ENCODE measurements at places on chromosomes 13 and 19.
A peak's percentile ranks its signal among the peaks of the same experiment; 100 is the strongest.

- DNase-seq, result no peak
Measured at GRCh38 chr13:77338961-77339401, 12.1 kb upstream of the MYCBP2 start.

DNA sequence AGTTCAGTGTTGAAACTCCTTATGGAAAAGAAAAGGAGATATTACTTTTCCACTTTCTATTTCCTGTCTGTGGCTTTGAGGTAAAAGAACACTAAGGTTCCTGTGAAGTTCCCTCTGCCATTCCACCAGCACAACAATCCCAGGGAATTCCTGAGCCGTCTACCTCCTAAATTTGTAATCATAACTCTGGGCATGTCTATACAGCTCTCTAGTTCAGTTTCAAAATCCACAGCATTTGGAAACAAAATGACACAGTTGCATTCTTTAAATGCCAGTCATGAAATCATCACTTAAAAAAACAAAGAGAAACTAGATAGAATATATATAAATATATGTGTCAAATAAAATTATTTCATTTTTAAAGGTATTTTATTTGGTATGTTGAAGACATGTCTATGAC is 9.0 kb upstream of the THSD1 start:
- DNase-seq, result no peak

GRCh38 chr19:32105527-32106310 is 239.7 kb upstream of the ZNF507 start:
- no peak for DNase-seq

- no peak for DNase-seq
Measured at GRCh38 chr13:27960362-27961226, 8.5 kb downstream of the CDX2 start.

GRCh38 chr19:18349524-18350128 is 9.2 kb downstream of the PGPEP1 start:
- peak; percentile 20 for DNase-seq

DNA sequence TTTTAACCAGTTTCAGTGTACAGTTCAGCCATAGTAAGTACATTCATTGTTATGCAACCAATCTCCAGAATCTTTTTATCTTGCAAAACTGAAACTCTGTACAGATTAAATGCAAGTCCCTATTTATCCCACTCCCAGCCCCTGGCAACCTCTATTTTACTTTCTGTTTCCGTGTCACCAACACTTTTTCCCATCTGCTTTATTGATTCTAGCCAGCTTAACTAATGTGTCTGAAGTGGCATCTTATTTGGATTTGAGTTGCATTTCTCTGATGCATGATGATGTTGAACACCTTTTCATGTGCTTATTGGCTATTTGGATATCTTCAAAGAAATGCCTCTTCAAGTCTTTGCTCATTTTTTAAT is 18.9 kb downstream of the SPATA13 start:
- no peak for DNase-seq

Data from CD4-positive, alpha-beta T cell treated with Interleukin-2 at 100 ng/mL for 4 hours (primary cell).